Activated effector memory CD4-positive, alpha-beta T cell treated with Interleukin-2 at 50 U/mL for 16 hours (primary cell): ENCODE measurements at places on chromosomes 6 and 20.

DNA sequence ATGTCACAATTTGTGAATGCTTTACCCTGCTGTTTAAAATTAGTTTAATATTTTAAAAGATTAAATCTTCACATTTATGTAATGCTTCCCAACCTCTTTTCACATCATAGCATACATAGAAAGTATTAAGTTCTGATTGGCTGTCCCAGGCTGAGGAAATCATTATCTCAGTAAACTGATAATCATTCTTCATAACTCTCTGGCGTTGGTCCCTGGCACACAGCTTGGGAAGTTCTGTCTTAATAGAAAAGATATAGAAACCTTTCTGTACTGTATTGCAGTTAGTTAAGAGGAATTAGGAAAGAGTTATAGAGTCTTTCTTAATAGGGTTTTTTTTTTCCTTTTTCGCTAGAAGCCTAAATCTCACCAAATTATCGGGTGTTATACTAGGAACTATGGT, 85.4 kb downstream of the CBFA2T2 start:
- DNase-seq = no peak

DNA sequence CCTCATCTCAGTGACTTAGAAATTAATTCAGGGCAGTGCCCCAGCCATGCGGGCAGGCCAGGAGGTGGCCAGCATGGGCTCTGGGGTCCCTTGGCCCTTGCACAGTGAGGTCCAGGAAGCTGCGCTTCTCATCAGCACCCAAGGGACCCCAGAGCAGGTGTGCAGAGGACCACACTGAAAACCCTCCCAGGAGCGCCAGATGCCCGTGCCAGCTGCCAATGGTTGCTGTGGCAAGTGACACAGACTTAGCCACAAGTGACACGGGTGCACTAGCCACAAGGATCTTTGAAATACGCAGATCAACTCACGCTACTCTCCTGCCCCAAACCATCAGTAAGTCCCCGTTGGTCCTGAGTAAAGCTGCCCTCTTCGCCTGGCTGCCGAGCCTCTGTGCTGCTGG, 88.1 kb downstream of the ERMARD start:
- DNase-seq = no peak

DNA sequence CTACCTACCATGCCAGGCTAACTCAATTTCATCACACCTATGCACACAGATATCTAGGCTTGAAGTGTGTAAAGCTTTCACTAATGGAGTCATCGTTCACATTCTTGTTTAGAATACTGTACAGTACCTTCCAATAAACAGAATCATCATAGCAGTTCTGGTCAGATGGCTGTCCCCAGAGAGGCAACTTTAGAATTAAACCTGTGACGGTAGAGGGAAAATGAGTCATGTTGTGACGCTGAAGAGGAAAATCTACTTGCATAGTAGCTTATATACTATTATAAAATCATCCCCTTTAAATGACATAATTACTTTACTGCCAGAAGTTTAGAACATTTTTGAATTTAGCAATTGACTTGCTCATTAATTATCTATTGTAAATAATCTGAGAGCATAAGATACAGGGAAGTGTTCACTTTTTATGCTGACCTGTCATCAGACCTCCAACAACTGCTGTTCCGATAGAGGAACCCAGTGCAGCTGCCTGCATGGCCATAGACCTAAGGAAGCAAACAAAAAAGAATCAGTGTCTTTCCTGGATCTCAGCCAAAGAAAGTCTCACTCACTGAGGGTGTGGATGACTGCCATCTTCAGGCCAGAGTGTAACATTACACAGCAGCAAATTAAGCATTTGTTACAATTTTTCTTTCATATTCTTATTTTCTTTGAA, 29.8 kb downstream of the RHAG start:
- no peak for DNase-seq

- DNase-seq = no peak
Measured at GRCh38 chr6:2353412-2354137, 108.2 kb upstream of the GMDS start.

GRCh38 chr20:20211274-20211987, 156.5 kb upstream of the INSM1 start:
- DNase-seq = no peak

DNA sequence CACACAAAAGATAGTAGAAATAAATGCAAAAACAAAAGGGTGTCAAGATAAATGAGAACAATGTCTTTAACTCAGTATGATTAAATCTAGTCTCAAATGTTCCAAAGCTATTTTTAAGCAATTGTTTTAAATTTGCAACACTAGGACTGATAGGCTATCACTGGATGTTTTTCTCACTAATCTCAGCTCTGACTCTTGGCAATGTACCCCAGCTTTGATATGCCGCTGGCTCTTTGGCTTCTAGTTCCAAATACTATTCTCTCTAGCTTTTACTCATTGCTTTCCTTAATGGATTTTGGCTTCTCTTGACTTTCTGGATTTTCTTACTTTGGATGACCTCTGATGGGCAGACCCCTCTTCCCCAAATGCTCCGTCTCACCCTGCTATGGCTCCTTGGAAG, 116.0 kb upstream of the SLC35B3 start:
- DNase-seq = no peak

GRCh38 chr6:112227992-112228391, 26.4 kb downstream of the LAMA4 start:
- no peak for DNase-seq

DNA sequence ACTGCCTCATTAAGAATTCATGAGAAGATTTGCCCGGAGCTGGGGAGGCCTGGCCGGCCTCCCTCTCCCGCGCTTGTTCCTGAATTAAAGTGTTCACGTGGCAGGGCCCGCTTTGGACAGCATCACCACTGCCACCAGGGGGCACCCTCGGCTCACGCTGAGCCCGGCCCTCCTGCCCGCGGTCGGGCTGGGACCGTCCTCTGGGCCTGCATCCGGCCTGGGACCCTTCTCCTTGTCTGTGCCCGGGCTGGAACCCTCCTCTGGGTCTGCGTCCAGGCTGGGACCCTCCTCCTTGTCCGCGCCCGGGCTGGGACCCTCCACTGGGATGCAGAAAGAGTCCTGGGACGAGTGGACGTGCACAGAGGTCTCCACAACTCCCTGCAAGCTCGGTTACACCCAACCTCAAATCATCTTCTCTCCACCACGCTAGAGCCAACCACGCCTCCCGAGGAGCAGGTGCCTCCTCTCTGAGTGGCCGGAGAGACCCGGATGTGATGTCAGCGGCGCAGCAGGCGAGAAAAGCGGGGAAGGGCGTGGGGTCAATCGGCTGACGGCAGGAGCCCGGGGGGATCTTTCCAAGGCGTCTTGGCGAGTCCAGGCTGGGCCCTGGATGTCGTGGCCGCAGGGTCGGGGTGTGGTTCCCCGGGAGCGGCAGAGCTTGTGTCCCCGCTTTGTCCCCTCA, 50.9 kb upstream of the DACT2 start:
- peak; percentile 19 for DNase-seq

DNA sequence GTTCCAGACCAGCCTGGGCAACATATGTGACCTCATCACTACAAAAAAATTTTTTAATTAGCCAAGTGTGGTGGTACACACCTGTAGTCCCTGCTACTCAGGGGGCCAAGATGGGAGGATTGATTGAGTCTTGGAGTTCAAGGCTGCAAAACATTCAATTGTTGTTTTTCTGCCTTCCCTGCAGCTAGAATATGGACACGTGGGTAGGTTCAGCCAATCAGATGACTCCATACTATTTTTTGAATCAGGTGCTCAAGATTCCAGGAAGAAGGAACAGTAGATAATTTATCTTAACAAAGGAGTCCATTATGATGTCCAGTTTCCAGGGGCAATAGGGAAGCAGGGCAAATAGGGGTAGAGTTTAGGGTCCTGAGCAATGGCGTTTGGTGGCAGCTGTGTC, 2.4 kb upstream of the DEFB119 start:
- no peak for DNase-seq

DNA sequence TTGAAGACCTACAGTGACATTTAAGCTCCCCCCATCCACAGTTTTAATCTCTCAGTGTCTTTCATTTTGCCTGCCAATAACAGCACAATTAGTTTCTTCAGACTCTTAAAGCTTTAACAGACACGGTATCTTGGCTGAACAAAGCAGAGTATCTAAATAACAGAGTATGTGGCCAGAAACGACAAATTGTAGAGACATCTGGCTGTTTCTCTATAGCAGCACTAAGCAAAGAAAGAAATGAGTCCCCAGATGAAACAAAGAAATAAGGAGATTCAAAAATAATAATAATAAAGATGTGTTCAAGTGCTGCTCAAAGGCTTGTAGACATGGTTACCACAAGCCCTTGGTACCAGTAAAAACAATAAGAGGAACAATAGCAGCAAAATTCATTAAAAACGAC, 97.8 kb upstream of the HDAC2 start:
- DNase-seq = no peak

DNA sequence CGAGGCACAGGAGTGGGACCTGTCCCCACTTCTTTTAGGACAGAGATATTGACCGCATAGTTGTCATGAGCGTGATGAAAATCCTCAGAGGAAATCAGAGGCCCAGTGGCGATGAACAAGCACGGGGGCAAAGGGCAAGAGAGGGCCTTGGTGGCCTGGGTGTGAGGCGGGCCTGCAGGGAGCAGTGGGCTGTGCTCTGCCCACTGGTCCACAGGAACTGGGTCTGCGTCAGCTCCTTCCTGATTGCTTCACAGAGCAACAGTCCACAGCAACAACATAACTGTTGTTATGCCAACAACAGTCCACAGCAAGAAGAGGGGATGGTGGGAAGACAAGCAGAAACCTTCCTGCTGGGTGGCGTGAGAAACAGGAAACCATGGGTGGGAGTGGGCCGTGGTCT, 335.6 kb downstream of the ZFAND3 start:
- DNase-seq = no peak

DNA sequence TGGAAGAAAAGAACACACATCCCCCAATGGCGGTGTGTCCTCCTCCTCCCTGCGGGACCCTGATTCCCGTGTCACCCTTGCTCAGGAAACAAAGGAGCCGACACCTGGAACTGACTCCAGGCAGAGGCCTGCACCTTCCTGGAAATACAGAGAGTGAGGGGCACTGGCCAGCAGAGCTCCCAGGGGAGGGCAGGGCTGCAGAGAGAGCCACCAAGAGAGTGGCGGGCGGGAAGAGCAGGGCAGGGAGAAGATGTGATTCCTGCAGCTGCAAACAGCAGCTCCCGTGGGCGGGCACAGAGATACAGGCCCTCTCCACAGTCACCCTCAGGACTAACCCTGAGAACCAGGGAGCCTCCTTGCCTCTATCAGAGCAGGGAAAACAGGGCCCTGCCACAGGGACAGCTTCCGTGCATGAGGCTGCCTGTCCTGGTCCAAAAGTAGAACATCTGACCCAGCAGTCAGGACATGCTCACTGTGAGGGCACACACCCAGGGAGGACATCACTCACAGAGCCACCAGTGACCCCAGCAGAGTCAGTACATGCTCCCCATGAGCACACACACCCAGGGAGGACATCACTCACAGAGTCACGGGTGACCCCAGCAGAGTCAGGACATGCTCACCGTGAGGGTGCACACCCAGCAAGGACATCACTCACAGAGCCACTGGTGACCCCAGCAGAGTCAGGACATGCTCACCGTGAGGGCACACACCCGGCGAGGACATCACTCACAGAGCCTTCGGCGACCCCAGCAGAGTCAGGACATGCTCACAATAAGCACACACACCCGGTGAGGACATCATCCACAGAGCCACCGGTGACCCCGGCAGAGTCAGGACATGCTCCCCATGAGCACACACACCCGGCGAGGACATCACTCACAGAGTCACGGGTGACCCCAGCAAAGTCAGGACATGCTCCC, 193.1 kb downstream of the DLL1 start:
- no peak for DNase-seq

DNA sequence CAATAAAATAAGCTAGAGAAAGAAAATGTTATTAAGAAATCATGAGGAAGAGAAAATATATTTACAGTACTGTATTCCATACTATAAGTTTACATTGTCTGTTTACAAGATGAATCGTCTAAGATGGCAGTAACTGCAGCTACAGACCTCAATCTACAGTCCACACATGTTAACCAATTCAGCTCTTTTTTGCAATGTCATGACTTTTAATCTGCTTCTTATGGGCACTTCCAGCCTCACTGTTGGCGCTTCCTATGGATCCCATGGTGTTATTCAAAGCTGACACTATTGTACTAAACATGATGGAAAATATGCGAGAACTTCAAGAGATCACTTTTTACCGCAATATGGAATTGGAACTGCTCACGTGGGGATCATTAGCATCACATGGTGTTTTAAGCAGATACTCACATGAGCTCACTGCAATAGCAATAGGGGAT, 451.5 kb upstream of the CITED2 start:
- DNase-seq = no peak

DNA sequence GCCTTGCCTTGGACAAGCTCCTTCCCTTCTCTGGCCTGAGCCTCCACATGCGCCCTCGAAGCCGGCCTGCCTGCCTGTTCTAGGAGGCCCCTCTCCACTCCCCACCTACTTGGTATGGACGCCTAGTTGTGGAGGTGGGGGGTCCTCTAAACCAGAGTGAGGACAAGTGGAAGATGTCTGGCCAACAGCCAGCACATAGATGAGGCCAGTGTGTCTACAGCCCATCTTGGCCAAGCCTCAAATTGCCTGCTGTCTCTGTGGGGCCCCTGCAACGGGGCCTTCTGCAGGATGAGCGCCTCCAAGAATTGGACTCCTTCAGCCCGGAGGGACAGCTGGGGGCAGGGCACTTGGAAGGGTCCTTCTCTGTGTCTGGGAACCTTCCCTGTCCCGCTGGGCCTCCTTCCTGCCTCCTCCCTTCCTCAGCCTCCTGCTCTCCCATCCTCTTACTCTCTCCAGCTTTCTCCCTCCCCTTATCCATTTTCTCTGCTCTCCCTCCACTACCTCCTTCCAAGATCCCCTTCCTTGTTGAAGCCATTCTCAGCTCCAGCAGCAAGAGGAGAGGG, 1.6 kb downstream of the MDFI start:
- no peak for DNase-seq

DNA sequence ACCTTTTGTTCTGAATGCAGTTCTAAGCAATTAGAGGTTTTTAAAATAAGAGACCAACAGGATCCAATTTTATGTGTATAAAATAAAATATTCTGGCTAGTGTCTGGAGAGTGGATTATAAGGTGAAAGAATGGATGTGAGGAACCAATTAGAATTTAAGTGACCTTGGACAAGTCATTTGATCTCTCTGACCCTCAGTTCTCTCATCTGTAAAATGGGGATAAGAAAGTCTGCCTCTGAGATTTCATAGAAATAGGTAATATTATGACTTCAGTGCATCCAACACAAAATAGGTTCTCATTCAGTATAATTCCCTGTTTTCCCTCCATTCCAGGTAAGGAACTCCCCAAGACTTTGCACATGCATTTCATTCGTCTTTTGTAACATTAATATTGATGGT, 18.9 kb downstream of the CASS4 start:
- no peak for DNase-seq
